ENCODE measurements at places on chromosomes 4 and X.
A peak's percentile ranks its signal among the peaks of the same experiment; 100 is the strongest.

- peak; percentile 49 for DNase-seq
Observed at GRCh38 chrX:13357925-13358324, 38.1 kb upstream of the ATXN3L start.

DNA sequence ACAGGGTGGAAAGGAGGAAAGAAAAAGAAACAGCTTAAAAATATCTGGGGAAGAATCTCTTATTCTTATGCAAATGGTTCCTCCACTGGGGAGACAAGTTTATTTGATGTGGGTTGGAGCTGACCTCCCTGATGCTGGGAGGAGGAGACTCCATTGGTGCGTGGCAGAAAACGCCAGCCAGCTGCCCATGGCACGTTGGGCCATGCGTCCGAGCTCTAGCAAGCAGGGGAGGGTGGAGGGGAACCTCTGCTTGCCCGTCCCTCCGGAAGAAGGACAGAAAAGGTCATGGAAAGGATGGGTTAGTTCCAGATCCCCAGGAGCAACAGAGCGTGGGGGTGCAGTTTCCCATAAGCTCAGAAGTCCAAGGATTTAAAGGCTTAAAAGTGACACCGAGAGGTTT is 210.4 kb downstream of the KLHL4 start:
- no peak for DNase-seq

- no peak for DNase-seq
Observed at GRCh38 chr4:148116969-148117368, 325.2 kb downstream of the NR3C2 start.

DNA sequence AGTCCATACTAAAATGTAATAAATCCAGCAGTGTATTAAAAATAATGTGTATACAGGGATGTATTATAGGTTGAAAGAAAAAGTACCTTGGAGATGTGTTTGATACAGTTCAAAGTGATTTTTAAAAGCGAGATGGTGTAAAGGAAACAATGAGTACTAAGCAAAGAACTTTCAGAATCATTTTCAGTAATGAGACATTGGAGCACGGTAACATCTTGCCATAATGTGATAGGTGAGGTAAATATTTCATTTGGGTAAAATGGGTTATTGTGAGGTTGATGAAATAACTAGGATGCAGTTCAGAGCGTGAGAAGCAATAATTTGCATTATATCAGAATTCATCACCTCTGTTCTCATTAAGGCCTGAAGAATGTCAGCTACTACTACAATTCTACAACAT is 25.9 kb downstream of the EIF2S3 start:
- no peak for DNase-seq

DNA sequence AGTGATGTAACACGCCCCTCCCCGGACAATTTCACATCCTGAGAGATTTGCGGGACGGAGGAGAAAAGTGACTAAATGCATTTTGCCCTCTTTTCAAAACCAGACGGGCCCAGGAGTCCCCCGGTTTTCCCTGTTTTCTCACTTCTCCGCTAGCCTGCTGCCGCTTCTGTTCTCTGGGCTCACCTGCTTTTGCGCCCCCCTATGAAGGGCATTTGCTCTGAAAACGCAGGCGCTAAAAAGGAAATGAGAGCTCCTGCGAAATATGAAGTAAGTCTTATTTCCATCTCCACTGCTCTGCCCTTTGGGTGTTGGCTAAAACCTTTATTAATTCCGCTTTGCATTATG is 613 bp upstream of the TMEM47 start:
- no peak for DNase-seq

GRCh38 chrX:17706676-17707075 is 30.6 kb upstream of the SCML1 start:
- DNase-seq = no peak

DNA sequence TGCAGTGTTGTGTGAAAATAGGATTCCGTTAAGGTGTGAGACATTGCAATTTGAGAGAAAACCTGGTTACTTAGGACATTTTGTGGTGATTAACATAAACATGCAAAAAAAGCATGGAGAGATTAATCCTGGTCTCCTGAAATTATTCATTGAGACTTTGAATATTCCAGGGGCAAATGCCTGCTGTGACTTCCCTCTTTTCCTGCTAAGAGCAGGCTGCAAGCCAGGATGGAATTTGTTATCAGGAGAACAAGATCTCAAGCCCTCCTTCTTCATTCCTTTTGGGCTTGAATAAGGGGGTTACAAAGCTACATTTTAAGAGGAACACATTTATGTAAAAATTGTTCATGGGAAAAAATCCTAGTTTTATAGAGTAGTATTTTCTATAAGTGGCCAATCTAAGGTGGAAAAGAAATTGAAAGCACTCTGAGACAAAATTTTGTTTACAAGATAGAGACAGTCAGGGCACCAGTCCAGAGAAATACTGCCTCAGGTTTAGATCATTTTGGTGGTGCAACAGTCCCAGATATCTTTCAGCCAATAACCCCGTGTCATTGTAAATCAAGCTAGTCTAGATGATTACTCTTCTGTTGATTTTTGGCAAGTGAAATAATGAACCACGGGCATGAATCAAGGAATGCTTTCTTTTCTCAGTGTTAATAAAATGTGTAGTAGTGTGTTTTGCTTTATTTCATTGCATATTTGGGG is 1528.3 kb upstream of the AGA start:
- DNase-seq = no peak

GRCh38 chrX:276581-277201 is 4.5 kb upstream of the PLCXD1 start:
- DNase-seq = no peak

- DNase-seq = no peak
Observed at GRCh38 chrX:30735839-30736238, 82.6 kb downstream of the GK start.

DNA sequence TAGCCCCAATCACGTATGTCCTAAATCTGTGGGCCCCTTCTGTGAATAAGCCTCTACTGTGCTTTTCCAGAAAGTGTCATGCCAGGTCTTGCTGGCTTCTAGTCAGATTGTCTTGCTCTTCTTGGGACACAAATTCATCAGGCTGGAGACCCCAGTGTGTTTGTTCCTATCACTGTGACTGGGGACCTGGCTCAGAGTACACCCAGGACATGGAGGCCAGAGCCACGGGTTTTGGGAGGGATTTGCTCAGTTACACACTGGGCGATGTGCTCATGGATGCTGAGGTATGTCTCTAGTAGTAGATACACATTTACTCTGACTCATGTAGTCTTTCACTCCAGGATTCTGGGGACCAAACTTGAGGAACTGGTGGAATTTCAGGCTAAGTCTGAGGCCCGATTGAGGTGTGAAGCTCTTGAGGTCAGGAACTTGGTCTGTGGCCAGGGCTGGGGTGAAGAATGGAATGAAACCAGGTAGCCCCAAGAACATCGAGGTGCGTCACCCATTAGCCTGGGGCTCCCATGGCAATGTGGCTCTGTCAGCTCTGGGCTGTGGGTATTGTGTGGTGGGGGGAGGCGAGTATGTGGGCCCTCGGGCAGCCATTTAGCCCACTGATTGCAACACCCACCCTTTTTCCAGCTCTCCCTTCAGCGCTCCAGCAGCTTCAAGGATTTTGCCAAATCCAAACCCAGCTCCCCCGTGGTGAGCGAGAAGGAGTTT is 7.7 kb downstream of the SASH3 start:
- DNase-seq = no peak

GRCh38 chrX:153688911-153689590 is 1.3 kb downstream of the SLC6A8 start:
- no peak for DNase-seq

GRCh38 chrX:129930941-129931410 is 25.0 kb downstream of the UTP14A start:
- no peak for DNase-seq

DNA sequence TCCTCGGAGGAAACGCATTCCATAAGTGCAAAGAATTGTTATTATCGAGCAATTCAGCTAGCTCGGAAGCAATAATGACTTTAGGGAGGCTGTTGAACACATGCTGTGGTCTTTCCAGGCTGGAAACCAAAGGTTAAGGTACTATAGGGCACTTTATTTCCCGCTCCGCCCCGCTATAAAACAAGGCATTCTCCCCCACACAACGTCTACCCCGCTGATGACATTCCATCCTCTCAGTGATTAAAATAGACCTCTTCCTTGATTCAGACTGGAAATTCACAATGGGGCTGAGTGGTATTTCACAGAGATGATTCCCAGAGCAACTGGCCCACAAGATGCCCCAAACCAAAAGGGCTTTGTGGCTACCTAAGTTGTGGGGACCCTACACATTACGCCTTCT is 196.4 kb downstream of the STIM2 start:
- no peak for DNase-seq

- no peak for DNase-seq
Observed at GRCh38 chr4:38180456-38180855, 220.3 kb downstream of the PTTG2 start.

- DNase-seq = no peak
Observed at GRCh38 chr4:176193126-176193525, 2.3 kb downstream of the SPATA4 start.

DNA sequence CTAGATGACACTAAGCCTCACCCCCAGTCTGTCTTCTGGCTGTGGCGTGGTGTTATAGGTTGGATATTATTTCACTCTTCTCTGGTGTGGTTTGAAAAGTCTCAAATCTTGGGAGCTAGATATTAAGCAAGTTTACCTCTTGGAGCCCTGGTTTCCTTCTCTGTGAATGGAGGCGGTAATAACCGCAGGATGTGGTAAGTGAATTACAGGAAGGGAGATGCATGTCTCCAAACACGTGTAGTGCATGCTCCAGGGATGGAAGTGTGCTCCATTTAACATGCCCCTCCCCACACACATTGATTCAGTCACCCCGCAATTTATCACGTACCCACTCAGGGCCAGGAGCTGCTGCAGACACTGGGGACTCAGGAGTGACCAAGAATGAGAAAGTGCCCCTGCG is 4.9 kb downstream of the ZNF275 start:
- no peak for DNase-seq

DNA sequence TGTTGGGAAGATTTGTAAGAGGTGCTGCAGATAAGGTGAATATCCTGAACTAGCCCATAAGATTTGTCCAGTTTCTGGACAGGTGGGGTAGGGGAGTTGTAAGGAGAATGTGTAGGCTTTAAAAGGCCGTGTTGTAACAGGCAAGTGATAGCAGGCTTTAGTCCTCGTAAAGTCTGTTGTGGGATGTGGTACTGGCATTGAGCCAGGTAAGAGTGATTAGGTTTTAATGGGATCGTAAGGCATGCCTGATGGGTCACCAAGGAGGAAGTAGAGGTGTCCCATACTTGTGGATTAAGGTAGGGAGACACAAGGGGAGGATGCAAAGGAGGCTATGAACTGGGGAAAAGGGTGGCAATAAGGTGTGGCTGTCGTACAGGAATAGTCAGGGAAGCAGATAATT is 256.9 kb upstream of the DKK2 start:
- DNase-seq = no peak

DNA sequence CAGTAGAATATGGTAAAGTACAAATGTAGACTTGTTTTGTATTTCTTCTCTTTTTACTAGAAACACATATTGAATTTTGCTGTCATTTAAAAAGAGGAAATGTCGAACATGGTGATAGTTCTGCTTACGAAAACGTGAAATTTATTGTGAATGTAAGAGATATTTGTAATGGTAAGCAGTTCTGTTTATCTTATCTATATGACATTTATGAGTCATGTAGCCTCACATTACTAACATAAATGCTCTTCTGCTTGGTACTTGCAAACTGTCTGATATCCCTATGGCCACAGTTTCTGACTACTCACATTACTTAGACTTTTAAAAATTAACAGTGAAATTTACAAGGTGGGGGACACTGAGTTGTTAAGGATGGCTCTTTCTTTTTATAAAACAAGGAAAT is 57.9 kb downstream of the PASD1 start:
- DNase-seq = no peak

GRCh38 chr4:146105464-146105863 is 70.1 kb upstream of the LSM6 start:
- DNase-seq = no peak

GRCh38 chrX:50905334-50905733 is 5.2 kb upstream of the BMP15 start:
- no peak for DNase-seq

DNA sequence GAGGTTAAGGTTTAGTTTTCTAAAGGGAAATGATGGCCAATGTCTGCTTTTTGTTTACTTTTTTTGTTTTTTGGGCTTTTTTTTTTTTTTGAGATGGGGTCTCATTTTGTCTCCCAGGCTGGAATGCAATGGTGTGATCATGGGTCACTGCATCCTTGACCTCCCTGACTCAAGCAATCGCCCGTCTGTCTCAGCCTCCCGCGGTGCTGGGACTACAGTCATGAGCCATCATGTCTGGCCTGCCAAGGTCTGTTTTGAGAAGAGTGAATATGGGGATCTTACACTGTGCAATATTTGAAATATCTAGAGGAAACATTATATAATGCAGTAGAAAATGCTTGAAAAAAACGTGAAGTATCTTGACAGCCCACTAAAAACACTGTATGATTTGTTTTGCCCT is 162.5 kb downstream of the GASK1B start:
- no peak for DNase-seq

DNA sequence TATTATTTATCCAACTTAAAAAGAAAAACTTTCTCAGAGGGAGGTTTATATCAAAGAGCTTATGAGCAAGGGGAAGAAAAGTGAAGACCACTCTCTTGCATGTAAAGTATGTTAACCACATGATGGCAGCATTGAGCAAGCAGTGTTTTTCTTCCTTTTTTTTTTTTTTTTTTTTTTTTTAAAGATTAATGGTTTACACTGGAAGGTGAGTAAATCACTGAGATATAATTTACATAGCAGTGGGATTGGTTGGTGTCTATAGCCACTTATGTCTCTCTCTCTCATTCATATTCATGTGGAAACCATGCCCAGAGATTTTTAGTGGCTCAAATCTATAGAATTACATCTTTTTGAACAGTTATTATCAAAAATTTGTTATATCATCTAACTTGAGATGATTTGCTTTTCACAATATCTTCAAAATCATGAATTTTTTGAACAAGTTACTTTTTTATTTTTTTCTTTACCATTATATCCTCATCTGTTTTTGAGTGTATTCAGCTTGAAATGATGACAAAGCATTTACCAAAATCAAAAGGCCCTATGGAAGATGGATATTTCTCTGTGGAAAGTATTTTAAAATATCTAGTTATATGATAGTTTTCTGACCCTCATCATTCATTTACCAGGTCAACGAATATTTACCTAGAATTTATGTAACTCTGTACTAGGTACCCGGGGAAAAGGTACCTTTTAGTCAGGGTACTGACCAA is 31.6 kb downstream of the MTHFD2L start:
- peak; percentile 10 for DNase-seq

DNA sequence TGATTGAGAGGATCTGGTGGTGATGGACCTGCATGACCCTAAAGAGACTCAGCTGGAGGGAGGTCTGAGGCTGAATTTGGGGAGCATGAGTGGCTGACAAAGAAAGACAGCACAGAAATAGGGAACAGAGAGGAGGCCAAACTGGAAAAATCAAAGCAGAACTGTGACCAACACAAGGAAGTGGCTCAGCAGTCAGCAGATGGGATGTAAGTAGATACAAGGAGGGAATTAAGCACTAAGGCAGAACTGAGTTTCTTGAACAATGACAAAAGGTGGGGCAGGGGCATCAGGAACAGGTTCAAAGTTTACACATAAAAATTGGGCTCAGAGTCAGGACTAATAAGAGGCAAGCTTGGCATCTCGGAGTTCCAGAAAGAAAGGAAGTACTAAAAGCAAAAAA is 144.3 kb upstream of the KLF3 start:
- no peak for DNase-seq

- DNase-seq = no peak
Observed at GRCh38 chr4:26197018-26197779, 123.6 kb upstream of the RBPJ start.

GRCh38 chr4:182145334-182145905 is 97.8 kb upstream of the TENM3 start:
- DNase-seq = no peak

Measured in NCI-H1105 (cell line).